ENCODE measurements at places on chromosomes 7 and 10. TPM values are rescaled to one million over a fixed set of nuclear protein-coding genes. Genes with fewer than 3 reads are reported as not detected.

Gene ACTL6B
- total RNA-seq = 107 TPM

Gene HABP2
- not detected for total RNA-seq

Gene IGF2BP3
- total RNA-seq = 61.0 TPM

Gene ANKRD7
- 4.4 TPM for total RNA-seq

Gene KLF14
- not detected for total RNA-seq

Gene CDH23
- total RNA-seq = 7.2 TPM

Gene CPA4
- total RNA-seq = not detected

Gene ITGA8
- total RNA-seq = 2.8 TPM

Gene EBLN1
- total RNA-seq = not detected

Gene PIP
- not detected for total RNA-seq

Gene CACNB2
- 35.1 TPM for total RNA-seq

Gene CLRN3
- not detected for total RNA-seq

Gene LOXL4
- 0.31 TPM for total RNA-seq
